ENCODE measurements at places on chromosomes 6 and 20.

GRCh38 chr20:39825950-39826349, 863.1 kb downstream of the MAFB start:
- DNase-seq = no peak

- DNase-seq = no peak
These were observed 55.0 kb upstream of the BHLHE23 start for GRCh38 chr20:63061771-63062100.

DNA sequence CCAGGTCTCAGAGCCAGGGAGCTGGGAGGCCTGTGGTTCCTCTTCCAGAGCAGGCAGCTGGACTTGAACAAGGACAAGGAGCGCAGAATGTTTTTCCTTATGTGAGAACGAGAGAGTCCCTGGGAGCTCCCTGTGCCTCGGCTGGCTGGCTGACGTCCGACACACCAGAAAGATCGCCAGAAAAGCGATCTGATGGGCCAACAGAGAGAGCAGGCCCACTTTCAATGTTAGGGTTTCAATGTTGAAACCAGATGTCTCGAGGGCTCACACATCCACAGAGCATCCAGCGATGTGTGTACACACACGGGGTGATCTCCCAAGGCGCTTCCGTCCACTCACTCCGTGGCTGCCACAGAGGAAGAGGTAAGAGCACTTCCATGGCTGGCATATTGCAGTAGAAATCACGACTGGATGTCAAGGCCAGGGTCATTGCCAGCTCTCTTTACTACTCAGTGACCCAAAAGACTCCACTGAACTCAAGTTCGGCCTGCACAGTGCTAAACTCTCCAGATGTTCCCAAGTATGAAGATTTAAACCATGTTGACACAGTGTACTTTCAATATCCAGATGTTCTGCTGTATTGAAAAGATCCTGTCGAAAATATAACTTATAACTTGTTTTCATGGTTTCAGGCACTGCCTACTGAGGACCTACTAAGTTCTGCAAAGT, 70.8 kb upstream of the FOXC1 start:
- DNase-seq = no peak

DNA sequence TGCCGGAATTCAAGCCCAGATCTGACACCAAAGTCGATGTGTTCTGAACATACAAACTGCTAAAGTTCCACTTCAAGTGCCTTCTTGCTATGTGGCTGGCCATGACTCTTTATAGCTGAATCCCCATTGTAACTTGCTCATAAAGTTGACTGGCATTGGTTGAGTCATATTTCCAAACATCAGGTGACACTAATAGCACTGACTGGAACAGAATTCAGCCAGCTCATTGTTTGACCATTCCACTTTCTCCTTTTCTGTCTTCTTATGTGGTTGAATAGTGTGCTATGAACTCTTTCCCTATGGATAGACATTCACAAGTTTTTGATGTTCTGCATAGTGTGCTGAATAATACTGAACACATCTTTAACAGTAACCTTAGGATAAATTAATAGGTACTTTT, 266.2 kb upstream of the ZFP64 start:
- DNase-seq = no peak

DNA sequence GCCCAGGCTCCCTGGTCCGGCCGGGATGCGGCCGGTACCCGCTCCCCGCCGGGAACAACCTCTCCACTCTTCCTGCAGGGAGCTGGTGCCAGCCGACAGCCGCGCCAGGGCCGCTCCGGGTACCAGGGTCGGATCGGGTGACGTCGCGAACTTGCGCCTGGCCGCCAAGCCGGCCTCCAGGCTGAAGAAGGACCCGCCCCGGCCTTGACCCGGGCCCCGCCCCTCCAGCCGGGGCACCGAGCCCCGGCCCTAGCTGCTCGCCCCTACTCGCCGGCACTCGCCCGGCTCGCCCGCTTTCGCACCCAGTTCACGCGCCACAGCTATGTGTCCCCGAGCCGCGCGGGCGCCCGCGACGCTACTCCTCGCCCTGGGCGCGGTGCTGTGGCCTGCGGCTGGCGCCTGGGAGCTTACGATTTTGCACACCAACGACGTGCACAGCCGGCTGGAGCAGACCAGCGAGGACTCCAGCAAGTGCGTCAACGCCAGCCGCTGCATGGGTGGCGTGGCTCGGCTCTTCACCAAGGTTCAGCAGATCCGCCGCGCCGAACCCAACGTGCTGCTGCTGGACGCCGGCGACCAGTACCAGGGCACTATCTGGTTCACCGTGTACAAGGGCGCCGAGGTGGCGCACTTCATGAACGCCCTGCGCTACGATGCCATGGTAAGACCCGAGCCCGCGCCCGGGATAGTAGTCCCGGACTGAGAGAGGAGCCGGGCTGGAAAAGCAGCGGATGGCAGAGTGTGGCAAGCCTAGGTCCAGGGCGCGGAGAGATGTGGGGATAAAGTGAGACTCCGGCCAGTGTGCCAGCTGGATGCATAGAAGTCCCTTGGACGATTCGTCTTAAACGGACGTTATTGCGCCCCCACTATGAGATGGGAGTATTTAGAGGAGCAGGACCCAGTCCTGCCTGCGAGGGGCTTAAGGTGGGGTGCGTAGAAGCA, at the start of gene NT5E:
Gene NT5E (plus strand): TSS at position 266 of the 942 bp plus-strand sequence. CDS start 57 bp downstream, at position 323.
- DNase-seq = peak; percentile 74

- DNase-seq = no peak
These were observed 112.8 kb upstream of the FLRT3 start for GRCh38 chr20:14450256-14450655.

GRCh38 chr20:11755071-11755841, 162.4 kb upstream of the BTBD3 start:
- no peak for DNase-seq

DNA sequence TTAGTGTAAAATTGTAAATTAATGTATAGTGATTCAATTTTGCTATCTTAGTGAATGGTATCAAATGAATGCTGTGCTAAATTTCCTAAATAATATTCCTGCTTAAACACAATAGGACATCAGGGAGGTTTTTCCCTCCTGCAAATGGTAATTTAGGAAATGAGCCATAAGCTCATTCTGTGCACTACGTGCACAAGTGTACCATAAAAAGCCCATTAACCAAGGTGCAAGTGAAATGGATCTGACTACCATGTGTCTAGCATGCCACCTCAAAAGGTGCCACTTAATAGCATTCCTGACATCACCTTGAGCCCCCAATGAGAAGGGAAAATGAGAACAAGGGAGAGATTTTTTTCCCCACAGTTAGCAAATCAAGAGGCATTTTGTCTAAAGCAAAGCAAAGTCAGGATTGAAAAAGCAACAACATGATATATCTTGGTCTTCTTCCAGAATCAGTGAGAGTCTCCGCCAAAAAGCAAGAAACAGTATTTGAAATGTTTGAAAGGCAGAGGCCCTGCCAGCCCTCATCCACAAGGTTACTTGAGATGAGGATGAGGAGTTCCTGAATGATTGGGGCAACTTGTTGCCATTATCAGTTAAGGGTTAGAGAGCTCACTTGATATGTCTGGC, 334.2 kb upstream of the RSPO3 start:
- DNase-seq = no peak

GRCh38 chr6:41455818-41456217, 90.4 kb upstream of the FOXP4 start:
- no peak for DNase-seq

- DNase-seq = no peak
These were observed 205.3 kb upstream of the ASCC3 start for GRCh38 chr6:101086473-101086872.
